Stimulated activated CD4-positive, alpha-beta T cell treated with anti-CD3 and anti-CD28 coated beads, TNF-alpha, amount 100 ng/mL, for 24 hours (primary cell): ENCODE measurements at places on chromosomes 2 and 18.

DNA sequence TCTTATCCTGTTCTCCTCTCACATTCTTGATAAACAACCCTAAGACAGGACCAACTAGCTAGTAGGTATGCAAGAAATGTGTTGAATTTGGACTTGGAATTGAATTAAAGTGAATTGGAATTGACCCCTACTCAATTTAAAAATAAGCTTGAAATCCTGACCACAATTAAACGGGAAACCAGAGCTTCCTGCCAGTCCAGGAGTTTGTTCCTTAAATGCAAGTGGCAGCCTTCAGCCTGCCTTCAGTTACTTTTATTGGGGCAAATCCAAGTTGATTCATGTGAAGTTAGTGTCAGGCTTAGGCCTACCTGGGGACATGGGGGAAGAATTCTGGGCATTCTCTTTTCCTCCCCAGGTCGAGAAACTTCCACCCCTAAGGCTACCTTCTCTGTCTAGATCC, 457.6 kb downstream of the BCL11A start:
- no peak for DNase-seq

- no peak for DNase-seq
These were observed 41.5 kb downstream of the TSHZ1 start for GRCh38 chr18:75252136-75252535.

- DNase-seq, result no peak
These were observed 195.3 kb upstream of the EPHA4 start for GRCh38 chr2:221767106-221768012.

- DNase-seq, result no peak
These were observed 62.4 kb downstream of the LYPD1 start for GRCh38 chr2:132607426-132608090.

DNA sequence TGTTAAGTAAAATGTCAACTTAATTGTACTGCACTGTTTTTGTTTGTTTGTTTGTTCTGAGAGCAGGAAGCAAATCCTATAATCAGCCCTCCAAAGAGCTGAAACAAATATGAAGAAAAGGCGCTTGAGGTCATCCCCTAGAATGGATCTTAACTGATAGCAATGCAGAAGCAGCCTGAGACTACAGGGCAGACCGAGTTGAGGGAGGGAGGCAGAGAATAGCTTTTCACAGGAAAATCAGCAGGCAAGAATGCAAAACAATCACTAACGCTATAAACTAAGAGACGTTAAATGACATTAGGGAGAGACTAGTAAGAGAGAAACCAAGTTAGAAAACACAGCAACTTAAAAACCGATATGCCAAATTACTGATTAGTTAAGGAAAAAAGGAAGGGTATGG, 37.2 kb downstream of the GALNT1 start:
- no peak for DNase-seq

- DNase-seq, result no peak
These were observed 541.5 kb upstream of the NETO1 start for GRCh38 chr18:73409242-73409641.

DNA sequence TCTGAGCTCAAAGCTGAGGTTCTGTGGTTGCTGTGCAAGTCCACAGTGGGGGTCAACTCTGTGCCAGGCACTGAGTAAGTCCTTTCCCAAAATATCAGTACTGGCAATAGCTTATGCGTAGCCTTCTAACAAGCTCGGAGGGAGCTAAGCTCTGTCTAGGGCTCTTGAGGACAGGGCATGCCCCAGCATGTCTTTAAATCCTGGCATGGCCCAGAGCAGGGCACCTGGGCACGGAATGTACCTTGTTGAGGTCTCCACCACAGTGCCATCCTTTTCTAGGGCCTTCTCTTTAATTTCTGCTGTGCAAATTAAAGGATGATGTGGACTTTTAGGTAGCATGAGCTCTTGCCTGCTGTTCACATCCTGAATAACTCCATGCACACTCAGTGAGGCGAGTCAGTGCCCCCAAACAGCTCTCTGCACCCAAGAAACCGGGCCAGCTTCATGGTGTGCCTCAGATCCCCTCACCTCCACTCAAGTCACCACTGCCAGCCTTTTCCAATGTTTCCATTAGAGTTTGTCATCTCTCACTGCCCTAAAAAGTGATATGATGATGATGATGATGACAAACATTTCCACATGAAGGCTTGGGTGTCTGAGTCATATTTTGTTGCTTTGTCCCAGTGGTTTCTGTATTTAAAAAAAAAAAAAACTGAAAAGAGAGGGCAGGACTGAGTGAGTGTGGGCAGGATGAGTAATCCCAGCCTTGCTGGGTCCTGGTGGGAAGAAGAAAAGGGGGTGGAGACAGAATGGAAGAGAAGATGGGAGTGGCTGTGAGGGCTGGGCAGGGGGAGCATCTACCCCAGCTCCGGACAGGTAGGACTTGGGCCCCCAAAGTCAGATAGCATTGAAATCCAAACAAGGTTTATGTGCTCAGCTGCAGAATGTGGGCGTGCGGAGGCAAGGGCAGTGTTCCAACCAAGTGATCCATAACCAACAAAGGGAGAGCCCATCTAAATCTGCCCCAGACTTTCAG, 78.9 kb downstream of the ZBTB7C start:
- DNase-seq, result no peak

DNA sequence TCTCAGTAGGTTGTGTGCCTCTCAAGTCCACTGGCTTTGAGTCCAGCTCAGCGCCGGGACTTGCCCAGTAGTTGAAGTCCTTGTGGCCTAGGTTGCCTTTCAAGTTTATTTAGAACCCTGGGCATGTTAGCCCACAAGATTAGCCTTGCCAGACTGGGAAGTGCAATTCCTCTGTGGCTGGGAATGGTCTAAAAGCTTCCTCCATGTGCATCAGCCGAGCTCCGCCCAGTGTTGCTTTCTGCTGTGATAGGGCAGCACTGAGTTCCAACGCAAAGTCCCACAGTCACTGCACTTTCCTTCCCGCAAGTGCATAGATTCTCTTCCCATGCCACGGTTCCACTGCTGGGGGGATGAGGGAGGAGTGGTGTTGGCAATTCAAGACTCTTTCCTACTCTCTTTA, 308.9 kb upstream of the THUMPD2 start:
- DNase-seq, result no peak

GRCh38 chr2:47560107-47560819, 157.3 kb downstream of the MSH2 start:
- no peak for DNase-seq

DNA sequence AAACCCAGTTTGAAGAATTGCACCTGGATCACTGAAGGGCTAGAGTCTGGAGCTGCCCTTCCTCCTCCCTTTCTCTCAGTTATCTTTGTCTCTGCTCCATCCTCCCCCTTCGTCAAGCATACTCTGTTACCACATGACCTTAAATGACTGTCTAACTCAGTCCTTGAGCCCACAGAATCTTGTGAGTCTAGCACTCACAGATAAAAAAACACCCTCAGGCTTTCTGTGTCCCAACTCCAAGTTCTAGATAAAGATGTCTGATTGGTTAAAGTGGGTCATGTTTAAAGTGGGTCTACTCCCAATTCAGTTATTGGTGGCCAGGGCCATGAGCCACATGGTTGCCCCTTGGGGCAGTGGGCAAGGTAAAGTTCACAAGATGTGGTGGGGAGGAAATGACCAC, 53.5 kb upstream of the CYP1B1 start:
- DNase-seq, result no peak

DNA sequence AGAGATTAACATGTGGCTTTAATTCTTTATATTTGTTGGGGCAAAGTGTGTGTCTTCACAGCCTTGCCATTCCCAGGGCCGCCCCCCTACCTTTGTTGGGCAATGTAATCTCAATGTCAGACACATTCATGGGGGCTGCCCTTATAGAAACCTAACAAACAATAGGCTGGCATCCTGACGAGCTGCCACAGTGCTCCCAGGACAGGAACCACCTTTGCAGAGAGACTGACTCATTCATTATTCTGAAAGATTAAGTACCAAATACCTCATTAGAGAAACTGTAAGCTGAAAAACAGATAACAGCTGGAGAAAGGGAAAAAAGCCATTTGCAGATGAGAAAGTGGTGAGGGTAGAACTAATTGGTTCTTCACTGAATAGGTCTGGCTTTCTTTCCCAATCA, 1587.5 kb upstream of the PIK3C3 start:
- DNase-seq, result no peak

GRCh38 chr2:177691177-177691576, 298.6 kb downstream of the AGPS start:
- no peak for DNase-seq

DNA sequence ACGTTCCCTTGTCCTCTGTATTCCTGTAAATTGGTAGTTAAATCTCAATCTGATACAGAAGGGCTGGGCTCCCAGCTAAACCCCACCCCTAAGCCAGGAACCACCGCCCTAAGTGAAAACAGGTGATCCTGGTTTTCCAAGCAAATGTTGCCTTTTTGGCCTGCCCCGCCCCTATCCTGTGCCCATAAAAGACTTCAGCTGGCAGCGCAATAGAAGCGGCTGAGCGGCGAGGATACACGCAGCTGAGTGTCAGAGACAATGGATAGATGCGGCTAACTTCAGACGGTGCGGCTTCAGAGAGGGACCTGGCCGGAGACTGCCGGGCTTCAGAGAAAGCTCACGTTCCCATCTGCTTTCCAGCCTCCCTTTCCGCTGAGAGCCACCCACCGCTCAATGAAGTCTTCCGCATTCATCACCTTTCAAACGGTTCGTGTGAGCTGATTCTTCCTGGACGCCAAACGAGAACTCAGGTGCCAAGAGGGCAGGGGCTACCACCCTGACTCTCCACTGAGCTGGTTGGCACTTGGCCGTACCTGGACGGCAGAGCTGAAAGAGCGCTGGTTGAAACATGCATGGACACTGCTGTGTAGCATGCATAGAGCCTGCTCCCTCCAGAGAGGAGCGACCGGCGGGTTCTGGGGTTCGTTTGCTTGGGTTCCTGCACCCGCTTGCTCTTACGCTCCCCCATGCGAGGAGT, 49.5 kb upstream of the POLE4 start:
- DNase-seq, result no peak

GRCh38 chr2:100820523-100821254, 750 bp downstream of the NPAS2 start:
- DNase-seq, result no peak

GRCh38 chr2:107430006-107430405, 396.7 kb upstream of the RGPD4 start:
- DNase-seq, result no peak

DNA sequence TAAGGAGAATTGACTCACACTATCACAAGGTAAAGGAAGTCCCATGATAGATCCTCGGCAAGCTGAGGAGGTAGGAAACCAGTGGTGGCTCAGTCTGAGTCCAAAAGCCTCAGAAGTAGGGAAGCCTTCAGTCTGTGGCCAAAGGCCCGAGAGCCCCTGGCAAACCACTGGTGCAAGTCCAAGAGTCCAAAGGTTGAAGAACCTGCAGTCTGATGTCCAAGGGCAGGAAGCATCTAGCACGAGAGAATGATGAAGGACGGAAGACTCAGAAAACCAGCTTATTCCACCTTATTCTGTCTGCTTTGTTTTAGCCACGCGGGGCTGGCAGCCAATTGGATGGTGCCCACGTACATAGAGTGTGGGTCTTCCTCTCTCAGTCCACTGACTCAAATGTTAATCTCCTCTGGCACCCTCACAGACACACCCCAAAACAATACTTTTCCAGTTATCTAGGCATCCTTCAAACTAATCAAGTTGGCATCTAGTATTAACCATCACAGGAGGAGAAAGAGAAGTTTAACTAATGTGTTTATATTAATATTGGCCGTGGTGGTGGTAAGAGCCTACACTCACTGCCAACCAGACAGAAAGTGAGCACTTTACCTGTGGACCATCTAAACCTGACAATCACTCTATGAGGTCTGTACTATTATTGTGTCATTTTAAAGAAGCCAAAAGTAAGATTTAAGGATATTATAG, 8.1 kb upstream of the TRIB2 start:
- no peak for DNase-seq

GRCh38 chr2:196551014-196551413, 88.5 kb upstream of the CCDC150 start:
- DNase-seq, result no peak

GRCh38 chr2:96931966-96932365, 54.4 kb downstream of the FAM178B start:
- DNase-seq, result no peak

DNA sequence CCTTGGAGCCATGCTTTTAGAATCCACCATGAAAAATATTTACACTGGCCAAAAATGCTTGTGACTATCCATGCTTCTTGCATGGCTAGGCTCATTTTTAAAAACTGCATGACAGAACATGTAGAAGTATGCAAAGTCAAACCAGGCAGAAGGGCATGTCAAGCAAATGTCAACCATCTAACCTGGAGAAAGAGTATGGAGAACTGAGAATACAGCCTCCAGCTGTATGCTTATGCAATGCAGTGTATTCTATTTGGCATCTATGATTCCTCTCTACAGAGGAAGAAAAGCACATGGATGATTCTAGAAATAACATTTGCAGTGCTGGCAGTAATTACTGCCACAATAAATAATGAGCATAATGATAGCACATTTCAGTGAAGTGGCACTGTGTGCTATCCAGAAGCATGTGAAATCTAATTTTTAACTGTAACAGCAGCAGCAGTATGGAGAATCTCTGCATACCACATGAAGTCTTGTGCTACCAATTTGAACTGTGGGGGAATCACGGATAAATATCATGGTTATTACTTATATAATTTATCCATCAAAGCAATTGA, 87.3 kb upstream of the CCDC141 start:
- DNase-seq, result no peak

DNA sequence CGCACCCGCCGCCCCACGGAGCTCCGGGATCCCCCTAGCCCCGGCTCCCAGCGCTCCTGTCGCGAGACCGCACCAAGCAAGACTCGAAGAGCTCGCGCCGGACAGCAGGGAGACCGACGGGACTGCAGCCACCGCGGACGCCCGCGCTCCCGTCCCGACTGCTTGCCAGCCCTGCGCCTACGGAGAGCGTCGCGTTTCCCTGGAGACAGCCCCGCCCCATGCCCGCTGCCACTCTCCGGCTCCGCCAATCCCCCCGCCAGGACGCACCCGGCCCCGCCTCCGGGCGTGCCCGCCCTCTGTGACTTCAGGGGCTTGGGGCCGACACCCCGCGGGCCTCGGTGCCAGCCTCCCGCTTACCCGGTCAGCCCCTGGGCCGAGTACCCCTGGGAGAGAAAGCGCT, at the start of gene ANKMY1:
Gene ANKMY1 (minus strand): TSS at position 181 of the 400 bp plus-strand sequence. CDS start 653 bp downstream, outside the sequence.
- DNase-seq, result peak; percentile 77

GRCh38 chr2:174914853-174915760, 90.1 kb downstream of the CHN1 start:
- no peak for DNase-seq

- no peak for DNase-seq
These were observed 590 bp downstream of the IFIH1 start for GRCh38 chr2:162317861-162318327.

DNA sequence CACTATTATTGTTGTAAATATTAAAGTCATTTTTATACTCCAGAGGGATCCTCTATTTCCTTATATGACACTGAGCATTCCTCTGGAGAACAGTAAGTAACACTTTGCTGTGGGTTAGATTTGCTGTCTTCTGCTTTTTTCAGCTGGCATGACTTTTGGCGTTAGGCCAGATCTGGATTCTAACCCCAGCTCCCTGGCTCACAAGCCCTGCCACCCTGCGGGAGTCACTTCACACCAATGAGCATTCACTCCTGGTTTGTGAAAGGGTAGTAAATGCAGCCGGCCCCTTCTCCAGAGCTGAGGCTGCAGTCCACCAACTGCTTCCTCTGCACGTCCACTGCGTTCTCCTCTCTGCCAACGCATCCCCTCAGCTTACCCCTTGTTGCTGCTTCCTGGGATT, 373.8 kb upstream of the RAB6C start:
- no peak for DNase-seq
